ENCODE measurements at places on chromosomes 7 and 10. TPM values are rescaled to one million over a fixed set of nuclear protein-coding genes. Genes with fewer than 3 reads are reported as not detected.

Gene TET1
- total RNA-seq, result not detected

Gene PIP
- not detected for total RNA-seq

Gene TMEM225B
- total RNA-seq, result 0.96 TPM

Gene NOM1
- 25.9 TPM for total RNA-seq

Gene HOXA4
- 2.6 TPM for total RNA-seq

Gene CCL24
- not detected for total RNA-seq

Gene ZKSCAN1
- 86.2 TPM for total RNA-seq

Gene CACNA2D1
- total RNA-seq, result not detected

Gene LRRTM3
- total RNA-seq, result not detected

Gene HTR7
- 15.3 TPM for total RNA-seq

Gene FXYD4
- total RNA-seq, result not detected

Gene ELFN1
- not detected for total RNA-seq
